Muscle of arm (tissue), 14 donors: ENCODE measurements at places on chromosomes 4 and X. TPM values are rescaled to one million over a fixed set of nuclear protein-coding genes. Genes with fewer than 3 reads are reported as not detected.

KLHL13 gene
- 49.6 TPM for polyA plus RNA-seq

RS1 gene
- polyA plus RNA-seq, result 0.07 TPM

SLITRK4 gene
- 8.9 TPM for polyA plus RNA-seq

SGMS2 gene
- polyA plus RNA-seq, result 12.1 TPM

MTM1 gene
- polyA plus RNA-seq, result 4.3 TPM

MTNR1A gene
- polyA plus RNA-seq, result not detected

PITX2 gene
- 39.7 TPM for polyA plus RNA-seq

MAGIX gene
- polyA plus RNA-seq, result 1.2 TPM

HPSE gene
- polyA plus RNA-seq, result 3.2 TPM

DNA sequence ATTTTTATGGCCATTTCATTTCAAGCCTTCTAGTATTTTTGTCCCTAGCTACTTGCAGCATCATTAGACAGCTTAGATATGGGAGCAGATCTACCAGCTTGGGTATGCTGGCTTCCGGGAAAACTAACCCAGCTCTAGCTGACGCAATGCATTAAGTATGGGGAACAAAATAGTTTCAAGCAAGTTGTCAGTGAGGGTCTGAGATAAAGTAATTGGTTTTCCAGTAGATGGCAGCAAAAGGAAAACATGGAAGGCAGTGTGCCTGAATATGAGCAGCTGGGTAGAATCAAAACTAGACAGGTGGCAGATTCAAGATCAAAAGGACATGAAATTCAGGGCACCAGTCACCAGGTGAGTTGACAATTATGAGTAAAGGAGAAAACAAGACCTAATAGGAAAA is 340.9 kb upstream of the CTSO start:
- no peak for DNase-seq

DNA sequence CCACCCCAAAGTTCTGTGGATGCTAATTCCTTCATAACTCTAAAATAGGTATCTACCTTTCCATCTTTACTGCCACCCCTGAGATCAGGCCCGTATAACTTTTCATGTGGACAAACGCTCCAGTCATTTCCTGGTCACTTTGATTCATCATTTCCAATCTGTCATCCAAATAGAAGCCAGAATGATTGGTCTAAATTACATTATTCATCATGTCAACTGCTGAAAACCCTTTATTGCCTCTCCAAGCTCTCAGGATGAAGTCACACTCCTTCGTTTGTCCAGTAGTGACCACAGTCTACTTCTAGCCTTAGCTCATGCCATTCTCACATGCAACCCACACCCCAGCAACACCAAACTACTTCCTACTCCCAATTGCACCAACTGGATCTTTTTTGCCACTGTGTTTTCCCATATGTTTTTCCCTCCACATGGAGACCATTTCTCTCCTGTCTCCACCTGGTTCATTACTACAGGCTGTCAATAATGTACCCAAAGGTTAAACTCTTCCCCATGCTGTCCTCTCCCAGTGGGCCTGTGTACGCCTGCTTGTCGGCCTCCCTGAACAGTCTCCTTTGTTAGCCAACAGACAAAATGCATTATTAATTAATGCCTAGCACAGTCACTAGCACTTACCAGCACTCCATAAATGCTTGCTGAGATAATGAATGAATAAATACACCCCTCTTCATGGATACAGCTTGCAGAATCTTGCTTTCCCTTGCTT is 382.6 kb upstream of the NOCT start:
- DNase-seq, result no peak

- DNase-seq, result no peak
Observed at GRCh38 chr4:78138252-78138651, 81.1 kb downstream of the FRAS1 start.

DNA sequence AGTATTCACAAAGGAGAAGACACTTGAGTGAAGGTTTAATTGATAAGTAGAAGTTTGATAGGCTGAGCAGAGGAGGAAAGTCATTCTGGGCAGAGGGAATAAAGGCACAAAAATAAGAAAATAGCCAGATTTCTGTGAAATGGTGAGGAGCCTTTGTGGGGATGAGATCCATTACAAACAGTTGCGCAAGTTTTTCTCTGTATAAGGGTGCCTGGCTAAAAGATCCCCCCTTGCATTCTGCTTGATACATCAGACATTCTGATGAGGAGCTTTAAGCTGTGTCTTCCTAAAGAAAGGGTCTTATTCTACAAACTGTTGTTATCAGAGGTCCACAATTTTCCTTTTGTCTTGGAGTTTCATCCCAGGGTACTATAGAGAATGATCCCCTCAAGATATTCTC is 112.0 kb downstream of the ARHGAP36 start:
- no peak for DNase-seq

- peak; percentile 51 for DNase-seq
Observed at GRCh38 chr4:19684084-19684483, 567.6 kb upstream of the SLIT2 start.

DNA sequence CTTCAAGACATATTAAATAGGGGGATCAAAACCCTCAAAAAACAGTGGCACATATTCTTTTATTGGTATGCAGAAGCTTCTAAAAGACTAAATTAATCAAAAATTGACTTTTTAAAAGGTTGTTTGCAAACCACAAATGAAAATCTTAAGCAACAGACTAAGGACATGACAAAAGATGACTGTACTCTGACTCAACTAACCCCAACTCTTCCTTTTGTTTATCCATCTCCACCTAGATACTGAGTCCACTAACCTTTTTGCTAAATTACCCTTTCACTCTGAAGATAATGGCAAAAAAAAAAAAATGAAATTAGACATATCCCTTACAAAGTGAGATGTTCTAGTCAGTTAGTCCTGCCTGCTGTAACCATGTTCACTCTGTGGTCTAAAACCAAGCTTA is 91.6 kb upstream of the NLRP2B start:
- DNase-seq, result no peak

DNA sequence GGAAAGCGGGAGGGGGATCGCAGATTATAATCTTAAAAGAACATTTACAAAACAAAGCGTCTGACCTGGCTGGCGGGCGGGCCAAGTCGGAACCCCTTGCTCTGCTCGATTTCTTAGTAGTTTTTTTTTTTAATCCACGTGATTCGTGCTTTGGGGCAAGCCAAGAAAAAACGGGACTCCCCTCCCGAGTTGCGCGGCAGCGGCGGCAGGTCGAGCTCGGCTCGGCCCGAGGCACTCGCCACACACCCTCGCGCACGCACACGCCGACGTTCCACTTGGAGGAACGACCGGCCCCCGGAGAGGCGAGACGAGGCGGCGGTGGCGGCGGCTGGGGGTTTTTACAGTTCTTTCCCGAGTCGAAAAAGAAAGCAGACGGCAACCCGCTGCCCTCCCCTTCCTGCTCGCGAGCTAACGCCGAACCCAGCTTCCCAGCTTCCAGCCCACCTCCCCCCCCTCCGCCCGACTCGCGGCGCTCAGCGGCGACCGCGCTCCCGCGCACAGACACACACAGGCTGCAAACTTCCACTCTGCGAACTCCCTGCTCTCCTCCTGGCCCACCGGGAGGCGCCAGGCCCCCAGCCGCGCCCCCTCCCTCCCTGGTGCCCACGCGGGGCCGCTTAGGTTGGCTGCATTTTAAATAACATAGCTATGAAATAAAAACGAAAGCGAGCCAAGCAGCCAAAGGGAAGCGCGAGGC is 1.2 kb downstream of the BCOR start:
- DNase-seq, result no peak

- no peak for DNase-seq
Observed at GRCh38 chr4:179076865-179077264, 1634.6 kb upstream of the AGA start.

DNA sequence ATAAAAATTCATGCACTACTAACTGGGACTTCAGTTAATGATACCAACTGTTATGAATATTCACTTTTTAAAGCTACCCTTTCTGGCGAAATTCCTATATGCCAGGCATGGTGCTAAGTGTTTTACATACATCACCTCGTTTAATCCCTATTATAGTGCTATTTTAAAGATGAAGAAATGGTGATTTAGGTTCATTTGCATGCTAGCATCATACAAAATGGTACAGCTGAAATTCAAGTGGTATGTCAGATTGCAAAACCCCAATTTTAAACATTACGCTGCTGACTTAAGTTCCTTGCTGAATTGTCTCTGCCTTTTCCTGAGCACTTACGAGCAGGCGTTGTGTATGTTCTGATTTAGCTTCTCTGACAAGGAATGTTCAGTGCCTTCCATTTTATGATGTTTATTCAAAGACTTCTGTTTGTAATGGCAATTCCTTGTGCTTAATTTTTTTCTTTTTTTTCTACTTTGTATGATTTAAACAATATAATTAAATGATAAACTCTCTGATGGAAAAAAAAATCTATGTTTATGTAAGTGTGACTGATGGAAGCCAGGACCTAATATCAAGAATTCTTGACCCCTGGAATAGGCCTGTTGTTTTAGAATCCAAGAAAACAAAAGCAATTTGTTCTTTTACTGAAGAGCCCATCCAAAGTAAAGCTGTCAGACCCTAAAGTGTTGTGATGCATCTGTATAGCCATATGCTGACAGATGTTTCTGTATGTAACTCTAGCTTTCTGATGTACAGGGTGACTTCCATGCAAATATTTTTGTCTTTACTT is 148.1 kb downstream of the PCDH7 start:
- DNase-seq, result no peak

- DNase-seq, result peak; percentile 49
Observed at GRCh38 chr4:69330345-69331047, 50.2 kb downstream of the UGT2B28 start.

GRCh38 chr4:86972997-86973396 is 38.2 kb downstream of the AFF1 start:
- DNase-seq, result no peak

GRCh38 chr4:128856246-128856645 is 46.7 kb downstream of the JADE1 start:
- DNase-seq, result no peak

- no peak for DNase-seq
Observed at GRCh38 chr4:11773798-11774197, 345.1 kb upstream of the HS3ST1 start.

DNA sequence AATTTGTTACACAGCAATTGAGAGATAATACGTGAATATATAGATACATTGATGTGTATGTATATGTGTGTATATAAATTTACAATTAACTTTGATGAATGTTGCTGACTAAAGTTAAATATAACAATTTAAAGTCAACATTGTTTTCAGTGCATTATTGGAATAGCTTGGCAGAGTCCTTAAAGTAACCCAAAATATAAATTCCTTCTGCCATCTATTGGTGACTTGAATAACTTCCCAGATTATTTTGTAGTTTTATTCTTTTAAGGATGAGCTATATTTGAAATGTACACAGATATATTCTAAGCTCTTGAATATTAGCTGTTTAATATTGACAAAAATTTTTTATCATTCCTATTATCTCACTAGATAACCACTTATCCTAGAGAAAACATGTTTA is 298.2 kb upstream of the FSTL5 start:
- DNase-seq, result peak; percentile 2

DNA sequence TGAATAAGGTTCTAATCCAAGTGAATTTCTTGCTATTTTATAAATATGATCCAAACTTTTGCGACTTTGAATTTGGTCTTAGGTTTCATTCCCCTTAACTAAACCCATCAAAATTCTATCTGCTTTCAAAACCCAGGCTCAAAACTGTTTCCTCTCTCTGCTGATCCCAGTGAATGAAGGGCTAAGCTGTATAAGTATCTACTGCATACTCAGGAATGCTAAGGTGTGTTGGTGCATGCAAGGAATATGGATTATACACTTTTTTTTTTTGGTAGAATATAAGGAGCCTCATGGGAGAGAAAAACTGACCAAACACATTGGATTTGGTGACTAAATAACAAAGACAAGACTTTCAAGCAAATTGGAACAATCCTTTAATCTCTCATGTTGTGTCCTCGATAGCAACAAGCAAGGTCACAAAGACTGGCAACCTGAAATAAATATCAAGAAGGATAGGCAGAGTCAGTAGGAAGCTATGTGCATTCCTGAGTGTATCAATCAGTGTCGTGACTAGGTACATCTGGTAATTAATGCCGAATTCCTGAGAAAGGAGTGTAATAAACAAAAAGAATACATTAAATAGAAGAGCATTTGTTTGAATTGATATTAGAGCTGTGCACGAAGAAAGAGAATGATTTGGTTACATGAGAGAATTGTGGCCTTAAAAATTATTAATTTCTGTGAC is 74.3 kb upstream of the KCTD8 start:
- no peak for DNase-seq

GRCh38 chr4:3305610-3306371 is 13.0 kb downstream of the RGS12 start:
- DNase-seq, result no peak

GRCh38 chr4:106569146-106570031 is 200.8 kb upstream of the GIMD1 start:
- peak; percentile 88 for DNase-seq
